ENCODE measurements at places on chromosomes 12 and 14.

- DNase-seq, result peak; percentile 73
These were observed 8.7 kb downstream of the NGDN start for GRCh38 chr14:23478109-23478759.

GRCh38 chr14:89869606-89870005 is 84.9 kb downstream of the EFCAB11 start:
- DNase-seq, result no peak

GRCh38 chr12:84727961-84728360 is 184.6 kb downstream of the SLC6A15 start:
- no peak for DNase-seq

GRCh38 chr12:90120627-90121026 is 412.0 kb upstream of the ATP2B1 start:
- no peak for DNase-seq
